ENCODE measurements at places on chromosomes 12 and 14.

GRCh38 chr14:72662214-72662613 is 231.7 kb downstream of the DPF3 start:
- DNase-seq = no peak

GRCh38 chr12:66620026-66620425 is 58.9 kb downstream of the GRIP1 start:
- no peak for DNase-seq

DNA sequence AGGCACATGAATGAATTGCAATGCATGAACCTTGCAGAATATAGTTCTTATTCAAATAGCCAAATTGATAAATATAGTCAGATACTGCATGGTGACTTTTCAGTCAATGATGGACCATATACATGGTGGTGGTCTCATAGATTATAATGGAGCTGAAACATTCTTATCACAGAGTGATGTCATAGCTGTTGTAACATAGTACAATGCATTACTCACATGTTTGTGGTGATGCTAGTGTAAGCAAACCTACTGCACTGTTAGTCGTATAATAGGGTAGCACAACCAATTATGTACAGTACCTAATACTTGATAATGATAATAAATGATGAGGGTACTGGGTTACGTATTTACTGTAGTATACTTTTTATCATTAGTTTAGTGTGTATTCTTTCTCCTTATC is 280.3 kb downstream of the BCAT1 start:
- DNase-seq = no peak

GRCh38 chr12:78494911-78495310 is 369.7 kb upstream of the SYT1 start:
- DNase-seq = no peak

DNA sequence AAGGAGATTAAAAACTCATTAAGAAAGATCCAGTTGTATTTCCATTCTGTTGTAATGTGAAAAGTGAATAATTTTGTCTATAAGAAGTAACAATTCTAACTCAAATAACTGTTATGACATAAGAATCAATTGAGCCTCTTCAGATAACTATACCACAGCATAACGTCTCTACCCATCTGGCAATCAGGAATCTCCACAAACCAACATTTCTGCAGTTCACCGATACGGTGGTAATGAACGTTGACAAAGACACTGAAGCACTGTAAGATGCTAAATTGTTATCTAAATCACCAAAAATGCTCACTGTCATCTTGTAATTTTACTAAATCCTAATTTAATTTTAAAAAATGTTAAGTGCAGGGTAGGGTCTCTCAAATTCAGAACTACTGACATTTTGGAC is 130.9 kb upstream of the USP15 start:
- DNase-seq = no peak

- peak; percentile 41 for DNase-seq
These were observed 266.6 kb downstream of the ADGRD1 start for GRCh38 chr12:131220331-131220685.

- DNase-seq = no peak
These were observed 69.5 kb upstream of the LMO3 start for GRCh38 chr12:16675438-16675837.

DNA sequence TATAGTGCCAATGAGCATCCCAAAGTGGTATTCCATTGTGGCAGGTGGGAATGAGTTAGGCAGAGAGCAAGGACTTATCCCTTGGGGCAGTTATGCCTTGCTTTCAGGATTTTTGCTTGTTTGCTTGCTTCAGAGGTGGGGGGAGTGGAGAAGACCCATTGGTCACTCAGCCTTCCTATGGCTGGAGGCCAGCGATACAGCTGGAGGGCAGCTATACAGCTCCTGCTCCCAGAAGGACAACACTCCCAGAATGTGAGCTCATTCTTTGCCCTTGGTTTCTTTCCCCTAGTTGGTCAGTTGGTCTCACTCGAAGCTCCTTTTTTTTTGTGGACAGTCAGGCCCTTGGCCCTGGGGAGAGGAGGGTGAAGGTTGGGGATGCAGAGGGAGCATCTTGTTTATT is 14.5 kb downstream of the KRT83 start:
- no peak for DNase-seq

DNA sequence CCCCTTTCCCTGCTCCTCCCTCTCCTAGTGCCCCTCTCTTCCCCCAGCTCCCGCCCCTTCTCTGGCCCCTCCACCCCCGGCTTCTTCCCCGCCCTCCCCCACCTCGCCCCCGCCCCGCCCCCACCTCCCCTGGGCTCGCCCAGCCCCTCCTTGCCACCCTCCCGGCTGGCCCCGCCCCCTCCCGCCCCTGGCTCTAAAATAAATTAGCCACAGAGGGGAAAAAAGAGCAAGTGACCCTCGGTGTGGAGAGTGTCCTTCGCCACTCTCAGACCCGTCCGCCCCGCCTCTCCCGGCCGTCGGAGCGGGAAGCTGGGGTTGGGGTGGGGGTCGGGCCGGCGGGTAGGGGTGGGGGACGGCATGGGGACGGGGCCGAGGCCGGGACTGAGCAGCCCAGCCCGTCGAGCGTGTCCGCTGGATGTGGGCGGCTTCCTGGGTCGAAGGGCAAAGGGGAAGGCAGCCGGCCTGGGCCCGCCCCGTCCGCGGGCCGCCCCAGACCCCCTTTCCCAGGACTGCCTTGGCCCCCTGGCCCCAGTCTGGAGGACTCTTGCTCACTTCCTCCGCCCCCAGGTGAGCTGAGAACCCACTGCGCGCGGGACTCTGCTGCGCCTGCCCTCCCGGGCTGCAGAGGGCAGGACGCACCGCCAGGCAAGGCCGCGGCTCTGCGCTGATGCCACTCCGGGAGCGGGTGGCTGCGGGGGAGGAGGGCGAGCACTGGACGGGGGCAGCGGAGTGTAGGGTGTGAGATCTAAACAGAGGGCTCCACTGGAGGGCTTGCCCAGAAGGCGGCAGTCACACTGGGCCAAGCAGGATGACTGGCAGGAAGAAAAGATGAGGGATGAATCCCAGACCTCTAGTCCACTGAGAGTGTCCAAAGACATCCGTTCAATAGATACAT is 570 bp upstream of the FIGNL2 start:
- peak; percentile 48 for DNase-seq

- DNase-seq = no peak
These were observed 58.3 kb upstream of the PTPRB start for GRCh38 chr12:70695361-70696023.

GRCh38 chr14:46646796-46647195 is 4.8 kb downstream of the RPL10L start:
- DNase-seq = no peak

DNA sequence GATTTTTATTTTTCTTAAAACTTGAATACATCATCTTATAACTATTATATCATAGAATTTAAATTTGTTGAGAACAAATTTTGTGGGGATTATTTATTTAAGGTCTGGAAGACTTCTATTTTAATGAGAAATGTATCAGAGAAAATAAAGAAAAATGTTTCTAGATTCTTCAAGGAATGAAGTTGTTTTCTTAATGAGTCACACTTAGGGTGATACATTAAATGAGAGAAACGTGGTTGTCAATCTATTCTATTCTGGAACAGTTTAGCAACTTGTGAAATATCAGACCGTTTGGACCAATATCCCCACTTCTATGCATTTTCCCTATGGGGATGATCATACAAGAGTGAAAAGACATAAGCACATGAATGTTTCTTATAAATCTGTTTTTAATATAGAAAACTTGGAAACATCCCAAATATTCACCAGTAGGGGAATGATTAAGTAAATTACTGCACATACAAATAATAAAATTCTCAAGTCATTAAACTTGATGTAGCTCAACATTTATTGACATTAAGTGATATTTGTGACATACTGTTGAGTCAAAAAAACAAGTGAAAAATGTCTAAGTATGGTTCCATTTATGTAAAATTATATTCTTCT is 88.5 kb downstream of the E2F7 start:
- no peak for DNase-seq

DNA sequence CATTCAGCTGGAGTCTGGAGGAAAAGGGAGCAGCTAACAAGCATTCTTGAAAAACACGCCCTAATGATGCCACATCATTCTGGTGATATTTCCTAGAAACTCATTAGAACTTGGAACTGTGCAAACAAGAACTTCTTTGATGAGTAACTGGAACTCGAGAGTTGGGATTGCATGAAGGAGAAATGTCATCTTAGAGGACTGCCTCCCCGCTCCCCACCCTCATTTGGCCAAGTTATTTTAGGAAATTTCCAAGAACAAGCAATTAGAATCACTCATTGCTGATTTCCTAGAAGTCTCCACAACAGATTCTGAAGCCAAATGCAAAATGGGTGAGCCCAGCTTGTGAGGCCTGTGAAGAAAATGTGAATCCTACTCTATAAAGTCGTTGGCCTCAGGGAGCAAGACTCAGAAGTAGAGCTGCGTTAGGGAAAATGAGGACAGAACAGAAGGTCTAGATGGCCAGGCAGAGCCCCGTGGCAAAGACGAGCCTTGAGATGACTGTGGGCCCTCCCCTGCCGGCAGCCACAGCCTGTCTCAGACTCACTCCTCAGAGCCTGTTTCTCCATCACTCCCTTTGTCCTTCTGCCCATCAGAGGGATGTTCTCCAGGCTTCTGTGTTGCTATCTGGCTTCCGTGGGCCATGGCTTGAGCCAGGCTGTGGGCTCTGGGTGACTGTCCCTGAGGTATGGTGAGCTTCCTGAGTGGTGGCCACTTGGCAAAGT is 38.4 kb downstream of the RTL1 start:
- no peak for DNase-seq

- DNase-seq = no peak
These were observed 1.1 kb upstream of the ASPG start for GRCh38 chr14:104084251-104085002.

DNA sequence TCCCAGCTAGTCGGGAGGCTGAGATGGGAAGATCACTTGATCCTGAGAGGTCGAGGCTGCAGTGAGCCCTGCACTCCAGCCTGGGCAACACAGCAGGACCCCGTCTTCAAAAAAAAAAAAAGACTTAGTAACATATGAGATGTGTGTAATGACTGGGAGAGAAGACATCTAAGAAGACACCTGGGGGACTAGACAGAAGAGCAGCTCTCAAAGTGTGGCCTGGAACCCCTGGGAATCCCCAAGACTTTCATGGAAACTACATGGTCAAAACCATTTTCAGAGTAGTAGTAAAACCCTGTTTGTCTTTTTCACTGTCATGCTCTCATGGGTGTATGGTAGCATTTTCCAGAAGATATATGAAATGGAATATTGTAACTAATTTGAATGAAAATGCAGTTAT is 45.3 kb downstream of the R3HDM2 start:
- no peak for DNase-seq

DNA sequence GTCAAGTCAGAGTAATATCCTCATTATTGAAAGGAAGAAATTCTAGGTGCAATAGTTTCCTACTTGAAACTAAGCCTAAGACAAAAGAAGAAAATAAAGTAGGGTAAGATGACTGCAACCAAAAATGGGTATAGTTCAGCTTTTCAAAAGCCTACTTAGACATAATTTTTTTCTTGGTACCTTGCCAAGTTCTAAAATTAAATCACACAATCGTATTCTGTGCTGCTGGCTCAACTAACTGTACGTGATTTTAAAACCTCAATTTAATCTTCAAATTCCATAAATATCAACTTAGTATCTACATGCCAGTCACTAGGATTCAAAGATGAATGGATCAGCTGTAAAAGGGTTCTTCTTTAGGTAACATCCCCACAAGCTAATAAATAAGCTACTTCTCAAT is 56.9 kb downstream of the SCAF11 start:
- no peak for DNase-seq

- DNase-seq = no peak
These were observed 718.0 kb downstream of the C12orf50 start for GRCh38 chr12:87311206-87311605.

DNA sequence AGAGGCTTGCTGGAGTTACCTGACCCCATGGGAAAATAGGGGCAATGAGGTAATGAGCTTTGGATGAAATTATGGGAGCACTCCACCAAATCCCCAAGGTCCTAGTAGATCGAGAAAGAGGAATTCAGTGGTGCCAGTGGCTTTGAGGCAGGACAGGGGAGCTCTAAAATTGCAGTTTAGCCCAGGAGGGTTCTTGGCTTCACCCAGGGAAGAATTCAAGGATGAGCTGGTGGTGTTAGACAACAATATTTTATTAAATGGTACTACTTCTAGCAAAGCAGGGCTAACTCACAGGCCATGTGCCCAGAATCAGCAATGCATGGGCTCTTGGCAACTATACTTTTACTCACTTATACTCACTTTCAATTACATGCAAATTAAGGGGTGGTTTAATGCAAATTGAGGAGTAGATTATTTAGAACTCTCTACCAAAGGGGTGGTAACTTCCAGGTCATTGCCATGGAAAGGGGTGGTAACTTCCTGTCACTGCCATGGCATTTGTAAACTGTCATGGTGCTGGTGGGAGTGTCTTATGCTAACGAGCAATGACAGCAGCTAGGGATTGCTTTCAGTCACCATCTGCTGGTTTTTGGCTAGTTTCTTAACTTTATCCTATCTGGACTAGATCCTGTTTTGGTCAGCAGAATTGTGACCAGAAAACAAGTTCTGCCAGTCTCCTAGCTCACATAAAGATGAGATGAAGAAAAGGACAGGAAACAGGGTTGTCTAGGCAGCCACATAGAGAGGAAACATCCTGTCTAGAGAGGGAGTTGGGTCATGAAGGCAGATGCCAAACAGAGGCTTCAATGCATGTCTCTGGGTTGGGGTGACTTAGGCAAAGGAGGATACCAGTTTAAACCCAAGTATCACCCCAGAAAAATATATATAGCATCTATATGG is 64.7 kb downstream of the ZNF641 start:
- DNase-seq = no peak

GRCh38 chr12:107990325-107990724 is 138.8 kb upstream of the WSCD2 start:
- peak; percentile 30 for DNase-seq

DNA sequence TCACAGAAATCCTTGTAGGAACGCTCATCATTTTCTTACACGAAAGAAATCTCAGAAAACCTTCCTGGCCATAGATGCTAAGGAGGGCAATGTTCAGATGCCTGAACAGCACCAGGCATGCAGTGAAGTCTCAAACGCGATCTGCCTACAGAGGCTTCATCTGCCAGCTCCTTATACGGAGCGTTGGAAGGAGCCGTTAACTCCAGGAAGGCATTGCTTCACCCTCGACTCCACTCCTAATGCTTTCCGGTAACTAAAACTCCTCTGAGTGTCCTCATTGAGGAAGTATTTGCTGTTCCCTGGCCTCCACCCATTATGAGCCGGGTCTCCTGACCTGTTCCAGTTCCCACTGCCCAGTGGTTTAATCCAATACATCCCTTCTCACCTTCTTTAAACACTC is 502.7 kb downstream of the BCL11B start:
- no peak for DNase-seq

GRCh38 chr14:82419933-82420332 is 886.3 kb upstream of the SEL1L start:
- no peak for DNase-seq

- no peak for DNase-seq
These were observed 95.9 kb upstream of the CDKN3 start for GRCh38 chr14:54300881-54301280.

DNA sequence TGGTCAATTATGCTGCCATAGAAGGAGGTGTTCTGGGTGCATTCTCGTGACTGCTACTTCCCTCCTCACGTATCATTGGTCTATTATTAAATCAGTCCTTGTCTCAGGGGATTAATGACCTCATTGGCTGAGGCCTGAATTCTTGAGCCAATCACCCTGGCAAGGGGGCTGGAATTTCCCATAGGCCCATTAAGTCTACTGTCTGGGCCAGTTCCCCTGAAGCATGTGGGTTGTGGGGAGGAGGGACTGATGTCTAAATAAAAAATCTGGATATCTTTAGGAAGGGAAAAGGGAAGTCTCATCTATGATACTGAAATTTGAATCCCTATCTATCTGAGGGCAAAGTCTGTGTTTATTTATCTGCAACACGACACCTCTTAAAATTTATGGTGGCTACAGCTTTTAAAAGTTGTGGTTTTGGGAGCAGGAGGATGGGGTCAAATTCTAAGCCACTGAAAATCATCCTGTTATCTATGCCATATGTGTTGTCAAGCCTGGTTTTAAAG is 71.9 kb downstream of the DYRK2 start:
- DNase-seq = no peak
